ENCODE measurements at places on chromosomes 6 and 20.

DNA sequence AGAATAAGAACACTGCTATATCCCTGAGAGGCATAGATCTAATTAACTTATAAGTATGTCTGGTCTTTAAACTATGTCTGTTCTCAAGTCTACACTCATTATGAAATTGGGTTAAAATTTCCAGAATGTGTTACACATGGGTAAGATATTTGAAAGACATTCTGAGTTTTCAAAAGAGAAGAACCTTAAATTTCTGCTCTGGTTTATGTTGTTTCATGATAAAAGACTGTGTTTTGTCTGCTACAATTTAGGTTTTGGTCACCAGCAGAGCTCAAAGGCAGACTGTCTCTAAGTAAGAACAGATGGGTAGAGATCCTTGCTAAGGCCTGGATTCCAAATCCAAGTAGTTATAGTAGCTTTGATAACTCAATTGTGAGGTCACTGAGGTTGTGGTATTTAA, 6.0 kb downstream of the STMND1 start:
- DNase-seq = no peak

DNA sequence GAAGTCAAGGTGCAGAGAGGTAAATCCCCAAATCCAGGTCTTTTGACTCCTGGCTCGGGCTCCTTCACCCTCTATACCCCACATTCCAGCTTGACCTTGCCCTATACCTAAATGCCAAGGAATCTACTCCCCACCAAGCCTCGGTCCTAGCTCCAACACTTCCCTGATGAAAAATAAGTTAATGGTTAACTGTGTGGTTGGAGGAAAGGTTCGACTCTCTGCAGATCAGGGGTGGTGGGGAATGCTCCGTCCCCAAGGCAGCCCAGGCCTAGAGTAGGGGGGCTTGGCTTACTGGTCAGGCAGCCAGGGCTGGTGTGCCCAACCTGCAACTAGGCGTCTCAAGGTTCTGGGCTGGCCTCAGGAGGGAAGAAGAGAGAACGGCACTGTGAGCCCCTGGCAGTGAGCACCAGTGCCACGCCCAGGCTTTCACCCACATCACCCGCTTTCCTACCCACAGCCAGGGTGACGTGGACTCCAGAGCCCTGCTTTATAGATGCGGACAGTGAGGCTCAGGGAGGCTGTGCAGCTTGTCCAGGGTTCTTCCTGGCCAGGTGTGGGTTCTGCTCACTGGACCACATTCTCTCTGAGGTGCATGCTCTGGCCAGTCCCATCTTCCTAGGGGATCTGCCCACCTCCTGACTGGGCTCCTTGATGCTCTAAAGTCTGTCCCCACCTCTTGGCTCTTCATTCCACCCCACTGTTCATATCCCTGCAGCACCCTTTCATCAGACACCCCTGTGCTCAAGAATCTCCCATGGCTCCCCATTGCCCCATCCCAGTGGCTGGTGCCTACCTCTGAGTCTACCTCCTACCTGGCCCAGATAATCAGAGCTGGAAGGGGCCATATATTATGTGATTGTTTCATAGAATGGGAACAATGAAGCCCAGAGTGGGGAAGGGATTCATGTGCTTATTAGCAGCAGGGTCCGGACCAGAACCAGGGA, 8.2 kb downstream of the SPDEF start:
- DNase-seq = no peak

- no peak for DNase-seq
These were observed 303.8 kb upstream of the TBX18 start for GRCh38 chr6:85068221-85068620.

DNA sequence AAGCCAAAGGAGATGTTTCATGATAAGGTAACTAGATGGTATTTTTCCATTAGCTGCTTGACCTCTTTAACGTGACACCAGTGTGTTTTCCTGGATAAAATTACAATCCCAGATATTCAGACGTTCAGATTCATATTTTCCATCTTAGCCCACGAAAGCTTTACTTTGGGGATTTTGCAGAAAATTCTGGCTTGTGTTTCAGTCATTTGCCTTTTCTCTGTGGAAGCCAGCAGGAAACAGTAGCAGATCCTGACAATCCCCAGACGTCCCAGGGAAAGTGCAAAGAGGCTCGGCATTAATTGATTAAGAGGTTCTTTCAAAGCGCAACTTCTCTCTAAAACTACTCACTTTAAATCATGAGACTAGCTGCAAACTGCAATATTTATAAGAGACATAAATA, 243.6 kb downstream of the UST start:
- DNase-seq = no peak

DNA sequence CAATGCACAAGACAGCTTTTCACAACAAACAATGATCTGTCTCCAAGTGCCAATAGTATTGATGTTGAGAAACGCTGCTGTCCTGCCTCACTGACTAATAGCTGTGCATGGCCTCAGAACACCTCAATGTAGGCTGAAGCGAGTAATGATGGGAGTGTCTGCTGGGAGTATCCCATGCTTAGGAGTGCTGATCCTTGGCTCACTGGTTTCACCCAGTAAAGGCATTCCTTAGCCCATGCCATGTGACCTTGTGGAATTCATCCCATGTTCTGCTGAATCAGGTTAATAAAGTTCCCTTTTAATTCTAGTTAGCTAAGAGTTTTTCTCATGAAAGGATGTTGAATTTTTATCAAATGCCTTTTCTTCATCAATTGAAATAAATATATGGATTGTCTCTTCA, 3.8 kb upstream of the WFDC12 start:
- no peak for DNase-seq

DNA sequence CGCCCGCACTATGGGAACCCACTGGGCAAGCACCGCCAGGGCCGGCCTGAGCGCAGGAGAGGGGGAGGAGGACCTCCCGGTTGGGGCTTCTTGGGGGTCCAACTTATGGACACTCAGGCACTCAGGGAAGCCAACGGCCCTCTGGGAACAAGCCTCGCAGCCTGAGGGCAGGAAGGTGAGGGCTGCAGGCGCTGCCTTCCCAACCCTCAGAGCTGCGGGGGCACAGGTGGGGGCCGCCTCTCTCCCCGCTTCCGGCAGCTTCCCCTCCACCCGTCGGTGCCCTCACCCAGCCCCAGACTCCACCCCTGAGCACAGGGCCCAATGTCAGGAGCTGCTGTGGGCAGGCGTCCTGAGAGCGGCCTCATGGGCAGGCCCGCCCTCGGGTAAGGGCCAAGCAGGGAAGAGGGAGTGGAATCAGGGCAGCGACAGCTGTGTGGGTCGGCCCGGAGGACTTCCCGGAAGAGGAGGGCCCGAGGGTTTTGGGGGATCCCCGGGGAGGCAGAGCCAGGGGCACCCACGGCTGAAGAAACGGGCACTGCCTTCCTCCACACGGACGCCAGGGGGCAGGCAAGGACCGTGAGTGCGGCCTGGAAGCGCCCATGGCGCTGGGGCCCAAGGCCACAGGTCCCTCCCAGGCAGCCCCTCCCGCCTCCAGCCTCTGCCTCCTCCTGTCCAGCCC, 488 bp upstream of the PTK6 start:
- peak; percentile 95 for DNase-seq

- no peak for DNase-seq
These were observed 14.3 kb downstream of the B4GALT5 start for GRCh38 chr20:49699200-49699992.

DNA sequence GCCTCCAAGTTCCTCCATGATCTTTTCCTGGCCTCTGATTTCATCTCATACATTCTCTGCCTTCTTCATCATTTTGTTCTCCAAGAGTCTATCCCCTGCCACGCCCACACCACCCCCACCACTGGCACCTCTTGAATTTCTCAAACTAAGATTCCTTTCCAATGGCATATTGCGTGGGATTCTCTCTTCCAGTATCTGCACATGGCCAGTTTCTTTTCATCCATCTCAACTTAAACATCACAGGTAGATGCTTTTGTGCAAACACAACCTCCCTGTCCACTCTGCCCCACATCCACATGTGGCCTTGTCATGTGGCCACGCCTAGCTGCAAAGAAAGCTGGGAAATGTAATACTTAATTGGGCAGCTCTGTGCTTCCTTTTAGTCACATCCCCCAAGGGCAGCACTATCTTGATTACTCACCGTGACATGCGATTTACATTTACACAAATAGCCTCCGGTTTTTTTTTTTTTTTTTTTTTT, 33.4 kb upstream of the ZMYND8 start:
- DNase-seq = no peak

- DNase-seq = no peak
These were observed 188.4 kb upstream of the TSHZ2 start for GRCh38 chr20:52783769-52784168.

Data from hematopoietic multipotent progenitor cell (in vitro differentiated cells).